ENCODE measurements at places on chromosomes 4 and X.

DNA sequence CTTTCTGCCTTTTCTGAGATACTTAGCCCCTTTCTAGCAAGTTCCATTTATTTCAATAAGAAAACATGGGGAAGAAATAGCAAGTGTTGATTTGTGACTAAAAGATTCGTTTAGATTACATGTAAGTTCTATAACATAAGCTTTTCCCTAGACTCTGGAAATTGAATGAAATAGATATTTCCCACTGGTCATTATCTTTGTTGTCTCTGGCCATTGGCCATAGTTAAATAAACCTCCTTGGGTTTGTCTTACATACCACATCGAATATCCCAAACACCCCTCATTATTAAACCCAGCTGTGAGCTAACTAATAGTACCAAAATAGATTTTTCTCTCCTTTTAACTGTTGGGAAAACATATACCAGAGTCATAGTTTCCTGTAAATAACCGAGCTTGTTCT, 534.8 kb downstream of the IQCM start:
- DNase-seq: no peak

DNA sequence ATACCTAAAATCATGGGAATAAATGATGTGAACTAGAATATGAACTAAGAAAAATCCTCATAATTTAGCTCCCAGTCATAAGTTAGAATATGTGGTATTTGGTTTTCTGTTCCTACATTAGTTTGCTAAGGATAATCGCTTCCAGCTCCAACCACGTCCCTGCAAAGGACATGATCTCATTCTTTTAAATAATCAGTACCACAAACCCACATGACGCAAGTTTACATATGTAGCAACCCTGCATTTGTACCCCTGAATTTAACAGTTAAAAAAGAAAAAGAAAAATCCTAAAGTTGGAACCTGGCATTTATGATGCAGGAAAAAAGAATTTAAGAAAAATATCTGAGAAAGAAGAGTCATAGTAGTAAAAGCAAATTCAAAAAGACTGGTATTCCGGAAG, 13.3 kb downstream of the UBA6 start:
- DNase-seq: no peak

DNA sequence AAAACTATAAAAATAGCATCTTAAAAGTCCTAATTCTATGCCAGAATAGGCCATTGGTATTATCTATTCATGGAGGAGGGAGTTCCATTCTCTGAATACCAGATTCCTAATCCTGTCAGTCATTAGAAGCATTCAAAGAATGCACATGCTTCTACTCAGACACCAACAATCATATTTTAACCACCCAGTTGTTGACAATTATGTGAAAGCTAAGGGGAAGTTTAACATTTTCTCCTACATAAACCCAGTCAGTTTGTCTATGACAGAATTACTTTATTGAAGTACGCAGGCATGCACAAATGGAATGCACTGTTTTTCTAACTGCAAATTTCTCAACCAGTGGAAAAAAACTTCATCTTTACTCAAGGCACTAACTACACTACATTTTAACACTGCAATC, 69.6 kb upstream of the MTNR1A start:
- no peak for DNase-seq

GRCh38 chr4:114384629-114385028, 214.0 kb upstream of the UGT8 start:
- DNase-seq: peak; percentile 13

DNA sequence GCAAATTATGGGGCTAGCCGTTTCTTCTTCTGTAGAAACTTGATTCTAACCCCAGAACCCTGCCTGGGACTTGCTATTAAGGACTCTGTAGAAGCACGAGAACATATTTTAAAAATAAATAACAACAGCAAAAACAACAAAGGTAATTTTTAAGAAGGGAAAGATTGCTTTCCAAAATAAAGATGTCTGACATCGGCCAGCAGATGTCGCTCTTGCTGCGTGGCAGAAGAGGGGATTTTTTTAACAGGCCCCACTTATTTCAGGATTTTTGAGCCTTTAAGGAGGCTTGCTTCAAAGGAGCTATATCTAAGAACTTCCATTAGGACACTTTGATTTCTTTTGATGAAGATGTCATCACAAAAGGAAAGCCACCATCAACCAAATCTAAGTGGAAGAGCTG, 62.8 kb upstream of the EGFL6 start:
- DNase-seq: peak; percentile 45

DNA sequence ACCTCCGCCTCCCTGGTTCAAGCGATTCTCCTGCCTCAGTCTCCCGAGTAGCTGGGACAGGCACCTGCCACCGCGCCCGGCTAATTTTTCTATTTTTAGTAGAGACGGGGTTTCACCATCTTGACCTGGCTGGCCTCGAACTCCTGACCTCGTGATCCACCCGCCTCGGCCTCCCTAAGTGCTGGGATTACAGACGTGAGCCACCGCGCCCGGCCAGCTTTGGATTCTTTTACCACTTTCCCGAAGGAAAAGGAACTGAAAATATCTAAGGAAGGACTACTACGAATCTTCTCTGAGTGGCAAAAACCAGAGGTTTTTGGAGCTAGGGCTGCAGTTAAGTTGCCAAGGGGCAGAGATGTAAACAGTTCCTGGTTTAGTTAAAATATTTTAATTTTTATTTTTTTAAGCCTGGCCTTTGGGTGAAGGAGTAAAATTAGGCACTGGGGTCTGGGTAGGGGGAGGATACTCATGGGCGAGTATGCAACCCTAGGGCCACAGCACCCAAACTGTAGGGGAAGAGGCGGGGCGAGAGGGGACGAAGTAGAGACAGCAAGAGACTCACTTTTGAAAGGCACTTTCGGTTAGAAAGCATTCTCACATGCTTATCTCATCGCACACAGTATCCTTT, 525 bp upstream of the CISD2 start:
- DNase-seq: peak; percentile 38

GRCh38 chr4:107734120-107734519, 14.1 kb upstream of the PAPSS1 start:
- DNase-seq: peak; percentile 10

Data from activated CD4-positive, alpha-beta T cell treated with anti-CD3 and anti-CD28 coated beads, Interleukin-2, Interleukin-6, amounts not matched to agents 100 ng/mL and 50 ng/mL, durations not matched to agents 16 hours and 8 hours (primary cell).